ENCODE measurements at places on chromosomes 16 and 17.
A peak's percentile ranks its signal among the peaks of the same experiment; 100 is the strongest.

GRCh38 chr17:43857141-43857540 is 10.2 kb downstream of the CD300LG start:
- DNase-seq, result no peak

- no peak for DNase-seq
Observed at GRCh38 chr17:59094861-59095530, 11.7 kb downstream of the TRIM37 start.

GRCh38 chr16:57828272-57829161 is 26.2 kb upstream of the KIFC3 start:
- DNase-seq, result no peak

DNA sequence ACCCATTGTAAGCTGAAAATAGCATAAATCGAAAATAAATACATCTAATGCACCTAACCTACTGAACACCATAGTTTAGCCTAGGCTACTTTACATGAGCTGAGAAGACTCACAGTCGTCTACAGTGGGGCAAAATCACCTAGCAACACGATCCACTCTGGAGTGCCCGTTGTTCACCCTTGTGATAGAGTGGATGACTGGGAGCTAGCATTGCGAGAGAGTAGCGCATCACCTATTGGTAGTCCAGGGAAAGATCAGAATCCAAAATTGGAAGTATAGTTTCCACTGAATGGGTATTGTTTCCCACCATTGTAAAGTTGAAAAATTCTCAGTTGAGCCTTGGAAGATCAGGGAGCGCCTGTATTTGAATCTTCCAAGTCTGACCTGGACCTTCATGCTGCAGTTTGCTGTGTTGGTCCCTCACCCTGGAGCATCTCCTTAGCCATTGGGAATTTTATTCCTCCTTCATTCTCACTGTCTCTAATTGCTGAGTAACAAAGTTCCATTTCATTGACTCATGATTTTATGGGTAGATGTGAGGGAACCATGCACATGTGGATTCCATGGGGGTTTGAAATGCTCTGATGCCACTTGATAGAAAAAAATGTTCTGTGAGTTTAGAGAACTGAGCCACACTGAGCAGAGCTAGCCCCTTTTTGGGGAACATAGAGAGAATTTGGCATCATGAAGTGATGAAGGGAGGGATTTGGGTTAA is 19.6 kb downstream of the AKAP1 start:
- no peak for DNase-seq

DNA sequence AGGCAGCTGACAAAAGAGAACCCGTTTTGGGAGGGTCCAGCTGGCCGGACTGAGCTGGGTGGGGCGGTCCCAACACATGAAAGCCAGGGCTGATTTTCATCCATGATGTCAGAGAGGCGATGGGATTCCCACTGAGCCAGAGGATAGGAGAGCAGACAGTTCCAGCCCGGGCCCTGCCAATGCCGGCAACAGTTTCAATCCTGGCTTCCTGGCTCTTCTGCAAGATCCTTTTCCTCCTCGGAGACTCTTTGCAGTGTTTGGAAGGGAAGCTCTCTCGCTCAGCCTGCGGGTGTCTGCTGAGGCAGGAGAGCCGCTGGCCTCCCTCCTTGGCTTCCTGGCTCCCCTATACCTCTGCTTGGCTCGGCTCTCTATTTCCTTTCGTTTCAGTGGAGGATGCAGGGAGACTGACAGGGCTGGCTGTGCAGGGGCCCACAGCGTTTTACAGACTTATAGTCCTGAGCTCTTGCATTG is 145.5 kb upstream of the SOX9 start:
- DNase-seq, result peak; percentile 49

GRCh38 chr16:88466949-88467348 is 13.9 kb downstream of the ZFPM1 start:
- no peak for DNase-seq

DNA sequence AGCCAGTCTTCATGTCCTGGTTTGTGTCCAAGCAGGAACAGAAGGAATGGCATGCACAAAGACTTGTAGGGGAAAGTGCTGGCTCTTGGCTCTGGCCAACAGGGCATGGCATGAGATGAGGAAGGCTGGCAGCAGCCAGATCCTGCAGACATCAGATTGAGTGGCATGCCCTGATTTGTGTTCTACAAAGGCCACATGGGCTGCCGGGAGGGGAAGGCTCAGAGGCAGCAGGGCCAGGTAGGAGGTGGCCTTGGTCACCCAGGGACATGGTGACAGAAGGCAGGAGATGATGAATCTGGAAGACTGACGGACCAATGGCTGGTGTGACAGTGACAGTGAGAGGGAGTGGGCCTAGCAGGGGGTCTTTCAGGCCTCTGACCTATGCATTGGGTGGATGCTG is 33.7 kb downstream of the SMPD3 start:
- no peak for DNase-seq

DNA sequence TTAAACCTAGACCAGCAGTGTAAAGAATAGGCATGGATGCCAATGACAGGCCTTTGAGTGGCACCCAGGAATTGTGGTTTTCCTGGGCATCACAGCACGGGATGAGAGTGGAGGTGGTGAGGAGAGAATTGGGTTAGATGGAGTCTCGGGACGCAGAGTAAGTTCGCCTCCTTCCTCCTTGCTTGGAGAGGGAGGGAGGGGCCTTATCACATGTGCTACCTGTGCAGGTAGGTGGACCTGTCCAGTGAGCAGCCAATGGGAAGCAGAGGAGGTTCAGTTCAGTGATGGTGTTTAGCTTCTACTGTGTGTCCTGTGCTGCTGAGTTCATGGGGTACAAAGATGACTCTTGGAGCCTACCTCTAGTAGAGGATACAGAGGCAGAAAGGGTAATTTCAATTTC is 14.9 kb downstream of the YPEL2 start:
- no peak for DNase-seq

DNA sequence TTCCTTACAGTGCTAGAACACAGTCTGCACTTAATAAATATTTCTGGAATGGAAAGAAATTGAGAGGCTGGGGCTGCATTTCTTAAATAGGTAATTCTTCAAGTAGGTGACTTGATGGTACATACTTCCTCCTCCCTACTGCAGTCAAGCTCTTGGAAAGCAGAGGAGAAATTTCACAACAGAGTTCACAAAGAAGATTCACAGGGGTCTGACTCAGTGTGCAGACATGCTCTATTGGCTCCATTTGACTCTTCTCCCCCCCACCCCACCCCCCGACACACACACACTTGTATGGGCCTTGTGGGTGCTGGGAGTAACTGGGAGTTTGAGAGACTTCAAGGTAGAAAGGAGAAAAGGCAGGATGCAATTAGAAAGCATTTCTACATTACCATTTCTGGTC is 6.2 kb upstream of the MYOCD start:
- DNase-seq, result no peak

- DNase-seq, result no peak
Observed at GRCh38 chr17:65718601-65719000, 157.2 kb upstream of the AXIN2 start.

GRCh38 chr17:77737442-77738265 is 220.8 kb upstream of the TNRC6C start:
- DNase-seq, result peak; percentile 24

DNA sequence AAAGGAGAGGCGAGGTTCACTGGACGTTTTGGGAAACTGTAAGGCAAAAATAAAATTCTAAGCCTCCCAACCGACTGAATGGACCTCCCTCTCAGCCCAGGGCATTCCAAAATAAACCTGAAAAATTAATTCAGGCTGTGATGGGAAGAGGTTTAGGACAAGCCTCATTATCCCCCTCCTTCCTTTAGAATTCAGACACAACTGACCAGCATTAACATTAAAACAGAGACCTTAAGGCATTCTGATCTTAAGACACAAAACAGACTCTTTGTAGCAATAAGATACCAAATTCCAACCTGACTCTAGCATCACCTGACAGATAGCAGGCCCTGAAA is 298 bp upstream of the LDHD start:
- DNase-seq, result no peak

DNA sequence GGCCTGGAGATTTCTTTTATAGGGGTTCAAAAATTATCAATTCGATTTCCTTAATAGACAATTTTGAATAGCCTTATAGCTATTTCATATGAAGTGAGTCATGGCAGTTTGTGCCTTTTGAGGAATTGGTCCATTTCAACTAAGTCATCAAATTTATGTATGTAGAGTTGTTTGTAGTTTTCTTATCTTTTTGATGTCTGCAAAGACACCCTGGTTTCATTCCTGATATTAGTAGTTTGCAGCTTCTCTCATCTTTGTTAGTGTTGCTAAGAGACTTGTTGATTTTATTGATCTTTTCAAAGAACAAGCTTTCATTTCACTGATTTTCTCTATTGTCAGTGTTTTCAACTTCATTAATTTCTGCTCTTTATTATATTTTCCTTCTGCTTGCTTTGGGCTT is 44.2 kb downstream of the N4BP1 start:
- DNase-seq, result no peak

GRCh38 chr16:79664407-79664806 is 63.9 kb upstream of the MAF start:
- DNase-seq, result no peak

GRCh38 chr17:73947281-73947965 is 256.1 kb upstream of the RPL38 start:
- no peak for DNase-seq

DNA sequence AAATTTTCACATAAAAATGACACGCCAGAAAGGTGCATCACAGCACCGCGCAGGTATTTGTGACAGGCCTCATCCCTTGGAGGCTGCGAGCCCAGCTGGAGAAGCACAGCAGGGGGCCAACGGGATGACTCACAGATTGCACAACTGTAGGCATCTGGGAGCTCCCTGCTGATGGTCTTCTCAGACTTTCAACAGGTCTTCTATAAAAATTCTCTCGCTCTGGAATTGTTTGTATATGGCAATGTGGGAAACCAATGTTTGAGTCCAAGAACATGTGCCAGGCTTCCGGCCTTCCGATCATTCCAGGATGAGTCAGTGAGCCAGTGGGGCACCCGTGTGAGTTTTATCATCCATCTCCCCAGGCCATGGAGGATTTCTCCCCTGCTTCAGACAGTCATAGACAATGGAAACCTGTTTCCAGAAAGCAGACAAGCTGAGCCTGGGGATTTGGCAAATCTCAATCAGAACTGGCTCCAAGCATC is 24.1 kb upstream of the ADORA2B start:
- DNase-seq, result no peak

- DNase-seq, result no peak
Observed at GRCh38 chr16:84446084-84446483, 58.4 kb downstream of the MEAK7 start.

- no peak for DNase-seq
Observed at GRCh38 chr17:74062234-74062633, 141.2 kb upstream of the RPL38 start.

- DNase-seq, result peak; percentile 90
Observed at GRCh38 chr17:28335959-28336871, 654 bp downstream of the TNFAIP1 start.

DNA sequence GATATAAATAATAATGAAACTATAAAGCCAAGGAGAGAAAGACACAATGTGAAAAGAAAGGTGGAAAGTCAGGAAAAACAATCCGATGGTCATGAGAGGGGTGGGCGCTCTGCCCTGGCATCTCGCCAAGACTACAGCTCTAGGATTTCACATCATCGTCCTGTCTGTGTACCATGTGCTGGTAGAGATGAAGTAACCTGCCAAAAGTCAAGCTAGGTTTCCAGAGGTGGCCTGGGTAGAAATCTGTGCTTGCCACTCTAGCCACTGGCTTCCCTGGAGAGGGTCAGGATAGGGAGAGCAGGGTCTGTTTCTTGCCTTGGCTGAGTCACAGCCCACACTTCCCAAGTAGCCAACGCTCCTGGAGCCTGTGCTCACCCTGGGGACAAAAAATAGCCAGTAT is 31.0 kb upstream of the TRAP1 start:
- DNase-seq, result peak; percentile 20

DNA sequence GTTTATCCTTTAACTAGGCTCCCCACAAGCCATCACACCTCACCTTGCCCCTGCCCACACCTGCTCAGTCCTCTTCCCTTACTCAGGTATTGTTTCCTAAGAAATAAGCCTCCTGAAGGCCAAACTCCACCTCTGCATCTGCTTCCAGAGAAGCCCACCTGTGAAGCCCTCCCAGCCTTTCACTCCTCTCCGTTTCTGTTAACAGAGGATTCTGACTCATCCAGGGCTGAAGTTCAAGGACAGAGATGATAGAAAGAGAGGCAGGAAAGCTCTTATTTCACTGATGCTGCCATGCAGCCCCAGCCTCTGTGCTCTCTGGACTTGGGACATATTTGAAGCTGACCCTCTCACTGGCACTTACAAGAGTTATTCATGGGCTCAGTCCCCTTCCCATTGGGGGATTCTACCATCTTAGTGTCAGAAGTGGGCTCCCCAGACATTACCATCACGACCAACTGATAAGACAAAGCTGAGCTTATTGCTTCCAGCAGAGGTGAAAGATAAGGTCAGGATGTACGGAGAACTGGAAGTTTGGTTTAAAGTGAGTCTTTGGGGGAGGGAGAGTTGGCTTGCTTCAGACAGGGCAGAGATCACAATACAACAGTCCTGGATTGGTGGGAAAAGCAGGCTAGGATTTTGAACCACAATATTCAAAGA is 35.3 kb upstream of the XYLT2 start:
- peak; percentile 56 for DNase-seq

GRCh38 chr16:84565669-84566495 is 52.0 kb downstream of the COTL1 start:
- no peak for DNase-seq

- peak; percentile 97 for DNase-seq
Observed at GRCh38 chr17:57874434-57875289, 24.8 kb upstream of the MRPS23 start.

GRCh38 chr16:27365142-27366089 is 36.6 kb upstream of the IL21R start:
- no peak for DNase-seq

DNA sequence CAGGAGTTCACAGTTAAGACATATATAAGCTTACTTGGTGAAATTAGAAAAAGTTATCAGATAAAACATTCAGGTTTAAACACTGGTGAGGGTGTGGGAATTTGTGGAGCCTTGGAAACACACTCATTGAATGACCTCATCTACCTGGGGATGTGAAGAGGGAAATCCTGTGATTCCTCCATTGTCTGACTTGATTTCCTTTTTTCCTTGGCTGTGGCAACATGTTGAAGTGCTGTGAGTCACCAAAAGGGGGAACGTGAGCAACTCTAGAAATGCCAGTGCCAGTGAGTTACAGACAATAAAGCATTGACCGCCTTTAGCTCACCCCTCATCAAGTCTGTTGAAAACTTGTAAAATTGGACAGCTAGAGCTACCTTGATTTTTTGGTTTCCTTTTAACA is 1.8 kb downstream of the HMOX2 start:
- no peak for DNase-seq
